Lung (tissue), 17 donors: ENCODE measurements at places on chromosomes 1 and 21.

GRCh38 chr1:57162607-57163261 is 196.9 kb upstream of the C8B start:
- no peak for DNase-seq

- no peak for DNase-seq
These were observed 120.1 kb downstream of the AKT3 start for GRCh38 chr1:243729956-243730355.

DNA sequence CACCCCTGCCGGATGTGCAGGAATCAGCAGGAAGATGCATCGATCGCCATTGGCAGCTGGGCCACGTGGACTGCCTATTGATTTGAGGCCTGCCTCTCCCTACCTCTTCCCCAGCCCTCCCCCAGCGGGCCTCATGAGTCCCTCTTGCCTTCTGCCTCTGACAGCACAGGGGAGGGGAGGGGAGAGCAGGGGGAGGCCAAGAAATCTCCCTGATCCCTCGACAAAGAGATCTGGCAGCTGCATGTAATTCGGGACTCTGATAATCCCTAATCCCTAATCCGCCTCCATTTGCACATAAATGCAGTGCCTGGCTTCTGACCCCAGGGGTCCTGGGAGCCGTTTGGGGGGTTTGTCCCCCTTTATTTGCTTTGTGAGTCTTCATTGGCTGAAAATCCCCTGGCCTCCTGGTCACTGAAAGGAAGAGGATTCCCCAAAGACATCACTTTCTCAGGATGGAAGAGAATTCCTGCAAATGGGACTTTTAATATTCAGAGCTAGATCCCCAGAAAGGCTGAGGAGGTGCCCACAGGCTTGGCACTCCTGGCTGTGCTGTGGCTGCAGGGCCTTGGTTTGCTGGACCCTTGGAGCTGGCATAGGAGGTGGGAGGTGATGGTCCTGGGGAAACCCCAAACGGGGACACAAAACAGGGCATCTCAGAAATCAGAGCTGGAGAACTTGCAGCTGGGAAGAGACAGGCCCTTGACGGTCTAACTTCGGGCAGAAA is 239.4 kb upstream of the POU3F1 start:
- DNase-seq: no peak

GRCh38 chr1:162113419-162113818 is 43.9 kb downstream of the NOS1AP start:
- DNase-seq: no peak

- no peak for DNase-seq
These were observed 68.3 kb upstream of the KCND3 start for GRCh38 chr1:112057736-112058135.
